Right cardiac atrium (tissue), 5 donors: ENCODE measurements at places on chromosomes 1 and 21. TPM values are rescaled to one million over a fixed set of nuclear protein-coding genes. Genes with fewer than 3 reads are reported as not detected.

Gene BMP8A
- 0.32 TPM for polyA plus RNA-seq

Gene TSACC
- 0.38 TPM for polyA plus RNA-seq

Gene VTCN1
- polyA plus RNA-seq = 0.05 TPM

Gene DIO1
- polyA plus RNA-seq = not detected

Gene ERICH3
- 0.07 TPM for polyA plus RNA-seq
